ENCODE measurements at places on chromosomes 7 and 10.

GRCh38 chr10:102781921-102782557 lies 38.3 kb downstream of the WBP1L start:
- DNase-seq: no peak

DNA sequence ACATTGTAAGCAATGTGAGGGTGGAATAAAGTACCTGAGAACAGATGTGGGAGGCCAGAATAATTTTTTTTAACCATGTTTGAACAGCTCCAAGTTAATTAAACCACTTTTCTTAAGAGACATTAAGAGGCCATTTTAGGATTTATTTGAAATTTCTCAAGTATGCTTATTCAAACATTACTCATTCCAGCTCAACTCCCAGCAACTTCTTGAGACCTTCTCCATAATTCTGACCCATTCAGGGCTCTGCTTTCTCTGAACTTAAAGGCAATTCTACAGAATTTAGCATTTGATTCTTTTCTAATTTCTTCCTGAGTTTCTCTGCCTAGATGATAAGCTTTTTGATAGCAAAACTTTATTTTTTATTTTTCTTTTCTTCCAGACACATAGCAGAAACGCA lies 314.5 kb downstream of the CAMK1D start:
- no peak for DNase-seq

- DNase-seq: no peak
Observed at GRCh38 chr7:114298011-114298410, 116.6 kb upstream of the FOXP2 start.

GRCh38 chr10:44981172-44982113 lies 2.8 kb upstream of the DEPP1 start:
- no peak for DNase-seq

DNA sequence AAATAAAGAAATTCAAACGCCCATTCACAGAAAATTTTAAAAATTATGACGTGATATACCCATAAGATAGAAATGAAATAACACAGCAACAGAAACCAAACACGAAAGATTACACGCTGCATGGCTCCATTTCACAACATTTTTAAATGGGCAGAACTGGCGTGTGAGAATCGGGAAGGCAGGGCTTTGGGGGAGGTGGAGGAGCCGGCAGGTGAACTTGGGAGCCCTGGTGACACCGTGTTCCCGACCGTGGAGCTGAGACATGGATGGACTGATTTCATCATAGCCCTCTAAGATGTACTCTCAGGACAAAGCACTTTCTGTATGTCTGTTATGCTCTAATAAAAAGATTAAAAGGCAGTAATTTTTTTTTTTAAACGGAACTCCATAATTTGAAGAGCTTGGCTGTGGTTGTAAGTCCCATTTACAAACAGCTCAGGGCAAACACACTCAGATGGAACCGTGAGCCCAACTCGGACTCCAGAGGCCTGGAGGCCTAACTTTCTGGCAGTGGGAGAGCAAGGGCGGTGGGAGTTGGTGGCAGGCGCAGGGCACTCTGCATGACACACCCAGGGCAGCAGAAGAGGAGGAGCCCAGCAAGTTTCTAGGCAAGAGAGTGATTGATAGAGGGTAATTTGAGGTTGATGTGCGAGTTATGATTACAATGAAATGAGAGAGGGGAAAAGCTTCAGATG lies 203.4 kb downstream of the MAD1L1 start:
- DNase-seq: no peak
